ENCODE measurements at places on chromosomes 1 and 21.

DNA sequence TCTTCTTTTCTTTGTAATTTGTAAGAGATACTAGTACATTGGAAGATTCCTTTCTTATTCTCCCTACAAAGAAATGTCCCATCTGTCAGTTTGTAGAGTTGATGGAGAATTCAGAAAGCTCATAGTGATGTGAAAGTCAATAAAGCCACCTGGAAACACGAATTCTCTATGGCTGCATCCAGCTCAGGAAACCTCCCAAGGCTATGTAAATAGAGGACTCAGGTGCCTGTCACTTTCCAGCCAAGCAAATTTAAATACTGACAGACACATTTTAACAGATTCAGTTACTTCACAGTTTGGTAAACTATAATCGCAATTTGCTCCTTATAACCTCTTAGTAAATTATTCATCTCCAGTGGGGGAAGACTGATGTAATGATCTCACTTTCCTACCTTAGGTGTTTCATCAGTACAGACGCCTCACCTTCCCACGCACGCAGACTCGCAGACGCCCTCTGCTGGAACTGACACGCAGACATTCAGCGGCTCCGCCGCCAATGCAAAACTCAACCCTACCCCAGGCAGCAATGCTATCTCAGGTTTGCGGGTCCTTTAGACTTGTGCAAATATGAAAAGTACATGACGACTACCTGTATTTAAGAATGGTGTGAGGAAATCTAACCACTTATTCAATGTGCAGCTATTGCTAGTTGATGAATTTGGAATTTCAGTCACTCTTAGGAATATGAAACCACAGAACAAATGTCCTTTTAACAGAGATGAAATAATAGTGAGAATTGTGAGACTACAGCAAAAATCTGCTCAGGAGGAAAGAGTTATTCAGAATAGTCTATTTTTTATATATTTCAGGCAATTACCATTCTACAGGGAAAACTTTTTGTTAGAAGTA, 60.6 kb downstream of the PTPRC start:
- peak; percentile 59 for DNase-seq

DNA sequence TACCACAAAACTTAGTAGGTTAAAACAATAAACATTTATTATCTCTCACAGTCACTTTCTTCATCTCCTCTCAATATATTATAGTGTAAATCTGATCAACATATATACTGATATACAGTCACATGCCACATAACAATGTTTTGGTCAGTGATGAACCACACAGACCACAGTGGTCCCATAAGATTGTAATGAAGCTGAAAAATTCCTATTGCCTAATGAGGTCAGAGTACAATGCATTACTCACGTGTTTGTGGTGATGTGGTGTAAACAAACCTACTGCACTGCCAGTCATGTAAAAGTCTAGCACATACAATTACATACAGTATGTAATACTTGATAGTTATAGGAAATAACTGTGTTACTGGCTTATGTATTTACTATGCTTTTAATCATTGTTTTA, 30.1 kb downstream of the OLFML3 start:
- no peak for DNase-seq

DNA sequence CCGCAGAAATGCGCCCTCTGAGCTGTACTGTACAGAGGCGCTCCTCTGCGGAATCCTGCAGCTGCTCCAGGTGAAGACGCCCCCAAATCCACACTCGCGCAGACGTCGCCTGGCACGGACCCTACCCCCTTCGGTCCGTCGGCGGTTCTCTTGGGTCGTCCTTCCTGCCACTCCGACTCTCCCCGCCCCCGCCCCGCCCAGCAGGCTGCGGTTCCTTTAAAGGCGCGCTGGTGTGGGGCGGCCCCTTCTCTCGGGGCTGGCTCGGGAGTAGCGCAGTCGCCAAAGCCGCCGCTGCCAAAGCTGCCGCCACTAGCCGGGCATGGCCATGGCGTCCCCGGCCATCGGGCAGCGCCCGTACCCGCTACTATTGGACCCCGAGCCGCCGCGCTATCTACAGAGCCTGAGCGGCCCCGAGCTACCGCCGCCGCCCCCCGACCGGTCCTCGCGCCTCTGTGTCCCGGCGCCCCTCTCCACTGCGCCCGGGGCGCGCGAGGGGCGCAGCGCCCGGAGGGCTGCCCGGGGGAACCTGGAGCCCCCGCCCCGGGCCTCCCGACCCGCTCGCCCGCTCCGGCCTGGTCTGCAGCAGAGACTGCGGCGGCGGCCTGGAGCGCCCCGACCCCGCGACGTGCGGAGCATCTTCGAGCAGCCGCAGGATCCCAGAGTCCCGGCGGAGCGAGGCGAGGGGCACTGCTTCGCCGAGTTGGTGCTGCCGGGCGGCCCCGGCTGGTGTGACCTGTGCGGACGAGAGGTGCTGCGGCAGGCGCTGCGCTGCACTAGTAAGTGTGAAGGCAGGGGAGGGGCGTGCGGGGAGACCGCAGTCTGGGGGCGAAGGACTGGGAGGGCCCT, at the start of gene RASSF5:
Gene RASSF5, plus strand, starts transcription at position 248 of the 846 bp plus-strand sequence. Its CDS starts 72 bp downstream, at position 320.
- DNase-seq: peak; percentile 74

- DNase-seq: no peak
These were observed 69.9 kb downstream of the ATF6 start for GRCh38 chr1:161836018-161836417.

GRCh38 chr1:204104331-204105130, 31.6 kb downstream of the SOX13 start:
- peak; percentile 18 for DNase-seq

DNA sequence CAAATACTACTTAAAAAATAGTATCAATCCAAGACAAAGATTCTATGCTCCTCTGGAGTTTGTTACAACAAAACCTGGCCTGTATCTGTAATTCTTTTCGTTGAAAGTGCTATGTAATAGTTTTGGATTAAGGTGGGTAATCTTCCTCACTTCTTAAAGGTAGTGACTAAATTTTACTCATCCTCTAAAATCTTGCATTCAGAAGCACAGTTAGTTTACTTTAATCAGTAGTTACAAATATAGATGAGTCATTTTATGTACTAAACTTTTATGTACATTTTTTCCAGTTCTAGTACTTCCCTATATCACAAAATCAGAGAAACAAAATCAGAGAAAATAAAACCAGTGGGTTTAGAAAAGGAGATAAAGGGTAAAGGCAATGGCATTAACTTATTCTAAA, 51.3 kb downstream of the ZNHIT6 start:
- DNase-seq: no peak

- DNase-seq: no peak
These were observed 53.4 kb upstream of the RGS21 start for GRCh38 chr1:192263436-192263835.

DNA sequence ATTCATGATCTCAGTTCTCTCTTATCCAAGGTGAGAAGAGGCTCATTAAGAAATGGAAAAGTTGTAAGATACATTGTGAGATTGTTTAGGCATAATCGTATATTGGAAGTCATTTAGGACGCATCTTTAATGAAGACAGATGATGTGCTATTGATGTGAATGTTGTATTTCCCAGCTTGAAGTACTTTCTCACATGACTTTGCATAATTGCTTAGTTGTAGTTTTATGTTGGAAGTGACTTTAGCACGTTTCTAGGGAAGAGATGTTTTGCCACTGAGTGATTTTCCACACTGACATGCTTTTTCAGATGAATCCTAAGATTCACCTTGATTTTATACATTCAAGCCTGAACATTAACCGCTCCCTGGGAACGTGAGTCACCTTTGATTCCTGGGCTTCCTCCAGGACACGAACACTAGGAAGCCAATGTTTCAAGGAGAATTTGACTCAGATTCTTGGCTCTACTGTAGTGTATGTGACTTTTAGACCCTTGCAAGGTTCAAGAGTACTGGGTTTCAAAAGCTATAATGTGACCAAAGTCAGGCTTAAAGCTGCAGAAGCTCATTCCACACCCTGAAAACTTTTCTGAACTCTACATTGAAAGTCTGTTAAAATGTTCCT, 27.9 kb downstream of the ANGEL2 start:
- no peak for DNase-seq

- no peak for DNase-seq
These were observed 93.9 kb downstream of the CDC7 start for GRCh38 chr1:91594383-91595055.

GRCh38 chr1:155646307-155646706, 36.3 kb downstream of the MSTO1 start:
- DNase-seq: no peak

GRCh38 chr1:47842228-47842919, 154.8 kb downstream of the TRABD2B start:
- DNase-seq: no peak

- DNase-seq: no peak
These were observed 73.9 kb downstream of the ODF2L start for GRCh38 chr1:86322241-86322640.

GRCh38 chr1:22791831-22792347, 81.2 kb downstream of the EPHB2 start:
- no peak for DNase-seq

GRCh38 chr1:158146739-158147138, 34.0 kb upstream of the CD1D start:
- DNase-seq: no peak

DNA sequence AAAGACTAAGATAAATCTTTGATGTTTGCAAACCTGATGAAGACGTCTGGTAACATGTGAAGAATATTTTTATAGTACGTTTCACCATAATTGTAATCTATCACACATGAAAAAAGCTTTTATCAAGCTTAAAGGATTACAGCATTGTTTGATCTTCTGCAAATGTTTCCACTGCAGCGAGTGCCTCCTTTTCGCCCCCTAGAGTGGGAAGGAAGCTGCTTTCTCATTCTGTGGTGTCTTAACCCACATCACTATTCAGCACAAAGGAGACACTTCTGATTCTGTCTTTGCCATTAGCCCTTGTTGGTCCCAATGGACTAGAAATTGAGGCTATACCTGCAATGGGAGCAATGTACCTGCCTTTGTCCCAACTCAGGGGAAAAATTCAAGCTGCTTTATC, 46.0 kb upstream of the IL12RB2 start:
- peak; percentile 28 for DNase-seq
